Renal cortical epithelial cell (primary cell): ENCODE measurements at places on chromosomes 2 and 18. TPM values are rescaled to one million over a fixed set of nuclear protein-coding genes. Genes with fewer than 3 reads are reported as not detected.

Gene TBR1
- under 0.01 TPM in 1 of 2 replicates, not detected in the other for total RNA-seq

Gene RAB31
- 22.6 and 28.1 TPM in 2 replicates for total RNA-seq

DNA sequence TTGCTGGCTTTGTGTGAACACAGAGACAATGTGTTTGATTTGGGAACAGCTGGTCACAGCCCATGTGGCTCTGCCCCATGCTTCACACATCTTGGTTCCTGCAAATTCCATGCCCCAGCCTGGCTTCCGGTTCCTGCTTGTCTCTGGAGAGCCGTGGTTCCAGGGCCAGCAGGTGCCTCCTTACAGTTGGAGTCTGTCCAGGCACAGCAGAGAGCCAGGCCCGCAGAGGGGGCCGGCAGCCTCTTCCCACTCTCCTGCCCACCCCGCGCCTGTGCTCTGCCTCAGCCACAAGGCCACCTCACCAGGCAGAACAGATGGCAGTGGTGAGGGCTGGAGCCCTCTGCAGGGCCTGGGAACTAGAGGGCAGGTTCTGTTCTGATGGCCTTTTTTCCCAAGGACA lies 81.5 kb downstream of the LDLRAD4 start:
- DNase-seq = no peak

- no peak for DNase-seq
Observed at GRCh38 chr2:105737980-105738657, 6.6 kb upstream of the NCK2 start.

- DNase-seq = no peak
Observed at GRCh38 chr18:68256418-68257067, 458.4 kb downstream of the TMX3 start.

DNA sequence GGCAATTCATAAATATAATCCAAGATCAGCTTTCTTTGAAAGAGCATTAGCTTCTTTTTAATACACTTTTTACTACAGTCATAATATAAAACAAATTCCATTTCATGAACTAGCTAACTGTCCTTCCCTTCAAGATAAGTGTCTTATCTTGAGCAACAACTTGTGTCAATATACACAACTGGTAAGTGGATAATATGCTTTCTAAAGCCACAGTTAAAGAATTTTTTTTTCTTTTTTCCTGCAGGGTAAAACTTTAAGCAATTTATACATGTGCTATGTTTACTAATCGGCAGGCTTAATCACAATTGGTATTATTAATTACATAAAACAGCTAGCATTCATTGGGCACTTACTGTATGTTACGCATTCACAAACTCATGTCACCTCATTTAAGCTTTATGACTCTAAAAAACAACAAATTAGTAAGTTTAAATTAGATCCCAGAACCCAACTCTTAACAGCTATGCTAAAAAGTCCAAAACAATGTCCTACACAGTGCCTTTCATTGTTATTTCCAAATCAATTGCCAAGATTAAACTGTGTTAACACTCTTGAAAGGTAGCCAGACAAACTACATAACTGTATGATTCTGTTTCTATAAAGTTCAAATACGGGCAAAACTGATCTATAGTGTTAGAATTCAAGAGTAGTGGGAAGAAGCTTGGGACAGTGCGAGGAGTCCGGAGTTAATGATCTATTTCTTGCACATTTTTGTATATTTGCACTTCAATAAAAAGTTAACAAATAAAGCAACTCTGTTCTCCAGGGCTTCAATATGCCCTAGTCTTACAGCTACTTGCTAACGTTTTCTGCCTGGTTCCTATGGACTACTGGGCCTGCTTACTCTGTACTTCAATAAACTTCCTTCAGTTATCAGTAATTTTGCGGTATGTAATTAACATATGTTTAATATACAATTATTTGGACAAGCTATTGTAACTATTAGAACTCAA lies 6.0 kb downstream of the TXNL1 start:
- no peak for DNase-seq
